ENCODE measurements at places on chromosomes 2 and 18.

DNA sequence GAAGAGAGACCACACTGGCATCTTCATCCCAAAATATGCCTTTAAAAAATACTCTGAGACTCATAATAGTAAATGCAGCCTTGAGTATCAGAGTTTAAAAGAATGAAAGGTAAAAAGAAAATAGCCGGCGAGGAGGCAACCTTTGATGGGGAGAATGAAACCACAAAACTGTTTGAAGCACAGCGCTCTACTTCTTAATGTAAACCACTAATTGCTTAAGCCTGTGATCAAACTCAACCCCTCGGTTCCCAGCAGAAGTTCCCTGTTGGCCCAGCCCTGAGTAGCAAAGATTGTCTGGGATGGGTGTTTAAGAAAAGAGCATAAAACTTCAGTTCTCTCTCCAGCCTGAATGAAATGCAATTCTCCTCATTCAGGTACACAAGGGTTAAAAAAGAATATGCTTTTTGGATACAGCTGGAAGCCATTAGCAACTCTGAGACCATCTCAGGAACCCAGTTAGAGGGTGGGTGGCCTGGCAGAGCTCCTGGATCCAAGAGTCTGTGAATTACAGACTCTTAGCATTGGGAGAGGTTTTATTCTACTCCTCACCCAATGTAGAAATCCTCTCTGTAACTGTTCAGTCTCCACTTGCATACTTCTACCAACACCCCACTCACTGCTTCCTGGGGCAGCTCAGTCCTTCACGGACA is 44.8 kb downstream of the VIT start:
- DNase-seq, result no peak

DNA sequence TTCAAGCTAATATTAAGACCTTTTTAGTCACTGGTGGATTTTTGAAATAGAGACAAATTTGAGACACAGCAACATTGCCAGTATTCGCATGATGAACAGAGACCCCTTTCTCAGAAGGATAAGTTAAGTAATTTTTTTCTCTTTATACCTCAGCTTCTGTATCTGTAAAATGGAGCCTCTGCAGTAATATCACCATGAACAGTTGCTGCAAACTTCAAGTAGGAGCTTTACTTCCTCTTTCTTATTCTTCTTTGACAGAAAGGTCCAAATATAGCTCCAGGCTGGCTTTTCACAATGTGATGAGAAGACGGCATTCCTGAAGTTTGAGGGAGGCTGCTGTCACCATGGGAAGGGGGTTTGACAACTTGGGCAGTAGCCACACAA is 158.7 kb downstream of the TDRD15 start:
- no peak for DNase-seq

DNA sequence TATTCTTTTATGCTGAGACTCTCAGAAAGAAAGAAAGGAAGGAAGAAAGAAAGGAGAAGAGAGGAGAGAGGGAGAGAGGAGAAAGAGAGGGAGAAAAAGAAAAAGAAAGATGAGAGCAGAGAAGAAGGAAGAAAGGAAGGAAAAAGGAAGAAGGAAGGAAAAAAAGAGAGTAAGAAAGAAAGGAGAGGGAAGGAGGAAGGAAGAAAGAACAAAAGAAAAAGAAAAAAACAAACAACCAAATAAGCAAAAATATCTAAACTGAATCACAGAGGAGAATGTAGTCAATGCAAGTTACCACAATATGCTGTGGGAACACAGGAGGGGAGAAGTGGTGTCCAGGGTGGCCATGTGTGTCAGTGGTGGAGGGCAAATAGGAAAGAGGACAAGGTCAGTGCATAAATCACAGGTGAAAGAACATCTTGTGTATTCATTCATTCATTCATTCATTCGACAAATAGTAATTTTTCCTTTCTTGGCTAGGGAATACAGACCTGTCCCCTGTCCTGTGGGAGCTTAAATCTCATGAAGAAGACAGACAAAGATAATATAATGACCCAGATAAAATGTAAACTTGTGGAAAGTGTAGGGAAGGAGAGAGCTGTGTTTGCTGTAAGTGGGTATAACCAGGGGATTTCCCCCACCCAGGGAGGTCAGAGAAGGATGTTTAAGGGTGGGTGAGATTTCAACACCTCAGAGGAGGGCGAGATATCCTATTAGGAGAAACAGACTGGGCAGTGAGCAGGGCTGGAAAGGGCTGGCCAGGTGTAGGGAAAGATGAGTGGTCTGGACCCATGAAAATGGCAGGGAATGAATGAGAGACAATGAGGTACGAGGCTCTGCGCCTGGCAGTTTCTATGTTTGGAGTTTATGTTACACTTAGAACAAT is 50.7 kb downstream of the IL1R2 start:
- DNase-seq, result no peak

GRCh38 chr2:25473758-25474340 is 132.1 kb upstream of the DNMT3A start:
- no peak for DNase-seq

- DNase-seq, result no peak
Measured at GRCh38 chr2:14756122-14756541, 123.6 kb downstream of the LRATD1 start.

GRCh38 chr2:236075802-236076201 is 92.4 kb downstream of the GBX2 start:
- no peak for DNase-seq

GRCh38 chr2:60149176-60149575 is 404.3 kb downstream of the BCL11A start:
- no peak for DNase-seq

GRCh38 chr2:224956706-224957105 is 85.6 kb downstream of the DOCK10 start:
- no peak for DNase-seq

GRCh38 chr2:227455200-227455599 is 16.8 kb upstream of the AGFG1 start:
- DNase-seq, result no peak

DNA sequence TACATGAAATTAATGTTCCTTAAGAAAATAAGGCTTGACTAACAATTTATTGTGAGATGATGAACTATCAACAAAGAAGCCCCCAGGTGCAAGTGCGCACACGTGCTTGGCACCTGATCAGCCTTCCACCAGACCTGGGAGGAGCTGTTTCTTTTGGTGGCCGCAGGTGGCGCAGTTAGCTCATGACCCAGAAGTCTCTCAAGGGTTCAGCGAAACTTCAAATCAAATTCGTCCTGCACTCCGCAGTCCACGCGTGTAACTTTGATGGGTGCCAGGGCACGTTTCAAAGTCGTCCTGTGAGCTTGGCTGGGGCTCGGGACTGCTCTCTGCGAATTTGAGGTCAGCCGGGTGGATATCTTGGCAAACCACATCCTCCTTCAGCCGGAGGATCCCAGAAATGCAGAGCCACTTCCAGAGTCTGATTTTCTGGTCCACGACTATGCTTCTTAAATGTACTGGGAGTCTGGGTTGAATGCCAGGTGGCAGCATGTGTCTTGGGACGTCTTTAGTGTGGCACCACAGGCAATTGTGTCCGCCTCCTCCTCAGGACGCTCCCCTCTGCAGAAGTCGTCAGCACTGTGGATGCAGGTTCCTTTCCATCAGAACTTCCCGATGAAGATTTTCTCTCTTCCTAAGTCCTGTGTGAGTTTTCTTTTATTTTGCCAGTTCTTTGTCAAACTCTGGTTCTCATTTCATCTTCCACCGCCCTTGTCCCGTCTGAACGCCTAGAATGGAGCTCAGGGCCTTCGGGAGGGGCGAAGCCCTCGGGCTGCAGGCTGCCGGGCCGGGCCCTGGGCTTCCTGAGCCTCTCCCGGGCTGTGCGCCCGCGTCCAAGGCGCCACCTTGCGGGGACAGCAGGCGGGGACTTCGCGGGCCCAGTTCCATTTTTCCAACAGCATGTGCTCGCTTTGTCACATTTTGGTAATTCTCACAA is 61.3 kb upstream of the RAPGEF4 start:
- DNase-seq, result no peak

DNA sequence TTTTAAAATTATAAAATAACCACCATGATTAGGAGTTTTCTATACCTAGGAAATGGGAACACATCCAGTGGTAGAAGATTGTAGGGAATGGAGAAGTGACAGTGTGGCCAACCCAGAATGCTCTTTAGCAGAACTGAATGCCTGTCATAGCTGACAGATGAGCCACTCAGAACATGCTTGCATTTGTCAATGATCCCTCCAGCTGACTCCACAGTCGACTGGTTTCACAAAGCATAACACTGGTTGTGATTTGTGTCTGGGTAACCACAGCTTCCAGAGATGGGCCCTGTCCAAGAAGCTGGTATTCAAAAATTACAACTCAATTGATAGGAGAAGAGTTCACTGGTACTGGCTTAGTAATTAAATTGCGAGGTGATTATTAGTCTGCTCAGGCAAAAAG is 9.0 kb upstream of the CTIF start:
- no peak for DNase-seq

DNA sequence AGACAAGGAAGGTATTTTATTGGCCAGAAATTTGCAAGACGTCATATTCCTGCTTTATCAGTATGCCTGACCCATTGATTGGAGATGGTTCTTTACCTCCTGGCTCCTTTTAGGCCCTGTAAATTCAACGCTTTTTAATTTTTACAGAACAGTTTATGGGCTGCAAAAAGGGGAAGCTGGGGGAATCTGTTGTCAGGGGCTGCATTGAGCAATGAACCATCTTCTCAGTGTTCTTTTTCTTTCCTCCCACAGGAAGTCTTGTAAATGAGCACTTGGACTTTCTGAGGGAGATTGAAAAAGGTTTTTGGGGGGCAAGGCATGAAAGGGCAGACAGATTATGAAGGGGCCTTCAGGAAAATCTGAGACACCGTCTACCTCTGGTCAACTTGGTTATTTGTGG is 503.6 kb upstream of the TNP1 start:
- DNase-seq, result no peak

DNA sequence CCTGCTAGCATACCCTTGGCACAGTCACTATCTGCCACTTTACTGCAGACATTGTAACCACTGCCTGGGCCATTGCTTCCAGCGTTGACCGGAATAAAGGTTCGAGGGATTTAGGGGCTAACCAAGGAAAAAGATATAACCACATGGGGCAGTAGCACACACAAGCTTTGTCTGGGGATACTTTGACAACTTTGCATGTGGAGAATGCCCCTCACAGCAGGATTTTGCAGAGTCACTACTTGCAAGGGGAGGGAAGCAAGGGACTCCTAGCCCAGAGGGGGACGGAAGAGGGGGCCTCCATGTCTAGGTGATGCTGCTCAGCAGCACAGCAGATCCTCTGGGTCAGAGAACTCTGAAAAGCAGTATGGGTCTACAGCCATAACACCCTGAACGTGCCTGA is 138.7 kb downstream of the SPP2 start:
- DNase-seq, result no peak

DNA sequence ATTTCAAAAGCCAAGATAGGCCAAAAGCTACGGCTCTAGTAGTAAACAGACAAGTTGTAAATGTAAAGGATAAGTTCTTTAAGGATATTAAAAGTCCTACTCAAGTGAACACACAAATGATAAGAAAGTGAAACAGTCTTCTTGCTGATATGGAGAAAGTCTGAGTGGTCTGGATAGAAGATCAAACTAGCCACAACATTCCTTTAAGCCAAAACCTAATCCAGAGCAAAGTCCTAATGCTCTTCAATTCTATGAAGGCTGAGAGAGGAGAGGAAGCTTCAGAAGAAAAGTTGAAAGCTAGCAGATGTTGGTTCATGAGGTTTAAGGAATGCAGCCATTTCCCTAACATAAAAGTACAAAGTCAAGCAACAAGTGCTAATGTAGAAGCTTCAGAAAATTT is 111.7 kb upstream of the ZEB2 start:
- no peak for DNase-seq

DNA sequence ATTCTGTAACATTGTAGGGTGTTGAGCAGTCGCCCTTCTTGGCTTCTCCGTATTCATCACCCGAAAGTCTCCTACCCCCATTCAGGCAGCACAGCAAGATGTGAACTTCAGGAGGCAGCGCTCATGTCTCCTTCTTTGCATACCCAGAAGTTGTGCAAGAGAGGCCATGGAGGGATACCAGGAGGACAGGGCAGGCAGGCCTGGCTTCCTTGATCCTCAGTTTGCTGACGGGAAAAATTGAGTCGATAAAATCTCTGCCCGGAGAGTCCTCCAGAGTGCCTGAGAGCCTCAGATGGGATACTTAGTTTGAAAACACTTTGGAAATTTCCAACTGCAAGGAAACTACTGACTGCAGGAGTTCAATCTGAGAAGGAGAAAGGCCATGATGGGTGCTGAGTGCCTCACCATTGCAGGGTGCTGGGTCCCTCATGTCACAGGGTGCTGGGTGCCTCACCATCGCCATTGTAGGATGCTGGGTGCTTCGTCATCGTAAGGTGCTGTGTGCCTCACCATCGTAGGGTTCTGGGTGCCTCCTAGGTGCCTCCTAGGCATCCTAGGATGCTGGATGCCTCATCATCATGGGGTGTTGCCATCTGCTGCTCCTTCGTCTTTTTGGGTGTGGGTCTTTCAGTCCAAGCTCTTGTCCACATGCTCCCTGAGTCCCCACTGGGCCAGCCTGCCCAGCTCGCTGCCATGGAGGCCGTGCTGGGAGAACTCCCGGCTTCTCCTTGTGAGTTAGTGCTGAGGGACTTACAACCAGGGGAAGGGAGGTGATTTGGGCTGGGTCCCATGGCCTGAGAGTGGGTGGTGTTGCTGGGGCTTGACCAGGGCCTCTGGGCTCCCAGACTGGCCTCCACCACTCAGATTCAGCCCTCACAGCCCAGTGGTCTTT is 162.4 kb downstream of the DDX1 start:
- DNase-seq, result no peak

GRCh38 chr2:165876712-165877111 is 76.9 kb downstream of the TTC21B start:
- DNase-seq, result no peak

GRCh38 chr2:133661392-133661791 is 93.1 kb upstream of the NCKAP5 start:
- DNase-seq, result no peak

DNA sequence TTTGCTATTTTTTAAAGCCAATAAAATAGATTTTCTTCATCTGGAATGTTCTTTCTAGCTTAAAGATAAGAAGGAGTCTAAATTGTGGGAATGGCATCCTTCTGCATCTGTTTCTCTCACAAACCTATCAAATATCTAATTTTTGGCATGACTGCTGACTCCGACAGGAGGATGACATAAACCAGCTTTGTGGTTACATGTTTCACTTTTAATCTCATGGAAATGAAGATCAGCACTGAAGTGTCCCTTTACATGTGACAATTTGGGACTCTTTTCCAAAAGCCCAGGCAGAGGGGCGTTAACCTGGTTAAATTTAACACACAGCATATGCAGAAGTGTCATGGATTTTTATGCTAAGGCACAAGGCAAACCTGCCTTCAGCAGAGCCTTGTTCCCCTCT is 694.7 kb downstream of the ARHGAP15 start:
- DNase-seq, result no peak

Measured in pons (tissue), 1 donor.